ENCODE measurements at places on chromosomes 12 and 14.

DNA sequence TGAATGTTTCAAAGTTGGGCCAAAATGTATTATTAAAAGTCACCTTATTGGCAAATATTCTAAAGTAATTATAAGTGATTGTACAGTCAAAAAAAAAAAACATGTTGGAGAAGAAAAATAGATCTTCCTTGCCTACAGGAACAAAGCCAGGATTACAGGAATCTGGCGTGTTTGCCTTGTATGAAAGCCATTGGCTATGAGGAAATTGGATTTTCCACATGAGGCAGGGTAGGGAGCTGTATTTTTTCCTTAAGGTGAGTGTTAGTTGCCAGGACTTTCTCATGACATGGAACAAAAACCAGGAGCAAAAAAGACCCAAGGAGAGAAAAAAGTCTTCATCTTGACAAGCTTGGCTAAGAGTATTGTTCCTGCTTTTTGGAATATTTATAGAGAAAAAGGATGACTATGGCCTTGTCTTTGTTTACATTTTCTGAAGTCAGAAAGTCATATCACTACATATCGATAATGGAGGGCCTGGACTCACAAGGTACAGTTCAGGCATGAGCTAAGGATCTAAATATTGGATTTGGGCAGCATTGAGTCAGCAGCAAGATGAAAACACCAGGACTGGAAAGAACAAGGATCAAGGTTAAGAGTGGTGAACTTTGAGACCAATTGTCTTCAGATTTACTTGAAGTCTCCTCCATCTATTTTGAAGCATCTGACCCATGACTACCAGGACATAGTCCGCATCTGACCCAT, 68.4 kb upstream of the FLRT2 start:
- DNase-seq = no peak

DNA sequence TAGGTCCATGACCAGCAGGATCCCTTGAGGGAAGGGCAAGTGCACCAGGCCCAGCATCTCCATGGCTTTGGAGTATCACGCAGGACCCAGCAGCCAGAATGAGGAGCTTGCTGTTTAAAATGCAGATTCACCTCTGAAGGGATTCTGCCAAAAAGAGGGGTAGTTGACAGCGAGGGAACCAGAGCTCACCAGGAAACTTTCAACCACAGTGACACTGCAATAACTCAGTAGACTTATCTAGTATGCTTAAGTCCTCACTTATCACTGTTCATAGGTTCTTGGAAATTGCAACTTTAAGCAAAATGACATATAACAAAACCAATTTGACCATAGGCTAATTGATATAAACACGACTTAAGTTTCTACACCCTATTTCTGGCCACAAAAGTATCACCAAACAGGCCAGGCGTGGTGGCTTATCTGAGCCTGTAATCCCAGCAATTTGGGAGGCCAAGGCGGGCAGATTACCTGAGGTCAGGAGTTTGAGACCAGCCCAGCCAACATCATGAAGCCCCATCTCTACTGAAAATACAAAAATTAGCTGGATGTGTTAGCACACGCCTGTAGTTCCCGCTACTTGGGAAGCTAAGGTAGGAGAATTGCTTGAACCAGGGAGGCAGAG, 21.4 kb upstream of the CKAP4 start:
- DNase-seq = no peak

GRCh38 chr12:116358893-116359761, 81.6 kb upstream of the MED13L start:
- DNase-seq = peak; percentile 57

DNA sequence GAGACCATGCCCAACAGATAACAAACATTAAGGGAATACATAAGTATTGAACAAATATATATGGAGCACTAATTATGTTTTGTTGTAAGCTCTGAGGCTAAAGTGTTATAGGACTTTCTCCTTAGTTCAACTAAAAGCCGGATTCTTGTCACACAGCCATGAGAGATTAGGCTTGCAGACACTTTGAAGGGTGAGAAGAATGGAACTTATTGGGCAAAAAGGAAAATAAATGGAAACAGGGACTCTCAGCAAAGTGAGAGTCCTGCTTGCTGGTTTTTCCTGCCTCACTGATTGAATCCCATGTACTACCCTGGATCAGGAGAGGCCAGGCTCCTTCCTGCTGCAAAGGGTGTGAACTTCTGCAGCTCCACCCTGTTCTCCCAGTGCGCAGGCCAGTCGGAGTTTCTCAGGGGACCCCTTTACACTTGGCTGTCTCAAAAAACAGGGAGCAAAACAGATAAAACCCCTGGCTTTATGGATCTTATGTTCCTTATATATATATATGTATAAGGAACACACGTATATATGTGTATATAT, 77.1 kb upstream of the FUT8 start:
- no peak for DNase-seq

DNA sequence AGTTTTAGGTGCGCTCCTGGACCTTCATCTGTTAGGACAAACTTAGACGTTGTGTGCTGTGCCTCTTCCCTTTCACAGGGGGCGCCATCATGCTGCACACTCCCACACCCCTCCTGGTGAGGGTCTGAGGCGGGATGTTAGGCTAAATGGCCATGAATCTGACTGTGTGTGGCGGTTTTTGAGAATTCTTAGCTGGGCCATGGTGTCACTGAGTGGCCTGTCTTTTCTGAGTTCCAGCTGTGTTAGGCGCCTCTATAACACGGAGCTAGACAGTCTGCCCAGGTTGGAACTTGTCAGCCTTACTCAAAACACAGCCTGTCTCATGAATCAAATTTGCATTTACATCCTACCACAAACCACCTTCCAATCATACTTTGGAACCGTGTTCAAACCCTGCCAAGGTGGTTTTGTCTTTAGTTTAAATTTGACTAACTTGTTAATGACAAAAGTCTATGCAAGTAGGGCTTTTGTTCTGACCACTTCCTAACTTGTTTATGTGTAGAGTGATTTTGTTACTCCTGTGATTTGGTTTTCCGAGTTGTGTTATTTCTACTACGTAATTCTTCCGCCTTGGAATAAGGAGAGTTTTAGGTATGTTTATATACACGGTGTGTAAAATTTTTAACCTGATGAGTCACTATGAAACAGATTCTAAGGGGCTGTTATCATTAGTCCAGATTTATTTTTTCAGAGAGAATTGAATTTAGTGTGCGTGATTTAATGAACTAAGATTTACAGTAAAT, 19.6 kb downstream of the ACVR1B start:
- no peak for DNase-seq

DNA sequence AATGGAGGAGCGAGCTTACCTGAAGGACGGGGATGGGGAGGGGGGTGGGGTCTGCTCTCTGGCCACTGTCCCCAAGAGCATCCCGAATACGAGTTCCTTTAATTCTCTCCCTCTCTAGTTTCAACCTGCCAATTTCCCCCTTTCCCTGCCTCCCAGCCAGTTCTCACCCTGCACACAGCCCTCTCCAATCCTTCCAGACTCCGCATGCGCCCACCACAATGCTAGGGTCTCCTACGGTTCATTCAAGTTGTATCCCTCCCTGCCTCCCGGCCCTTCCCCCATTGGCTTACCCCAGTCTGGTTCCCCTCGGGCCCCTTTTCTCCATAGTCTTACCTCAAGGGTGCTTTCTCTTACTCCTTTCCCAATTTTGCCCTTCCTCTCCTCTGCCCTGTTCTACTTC, 708 bp upstream of the IGFBP6 start:
- DNase-seq = no peak

DNA sequence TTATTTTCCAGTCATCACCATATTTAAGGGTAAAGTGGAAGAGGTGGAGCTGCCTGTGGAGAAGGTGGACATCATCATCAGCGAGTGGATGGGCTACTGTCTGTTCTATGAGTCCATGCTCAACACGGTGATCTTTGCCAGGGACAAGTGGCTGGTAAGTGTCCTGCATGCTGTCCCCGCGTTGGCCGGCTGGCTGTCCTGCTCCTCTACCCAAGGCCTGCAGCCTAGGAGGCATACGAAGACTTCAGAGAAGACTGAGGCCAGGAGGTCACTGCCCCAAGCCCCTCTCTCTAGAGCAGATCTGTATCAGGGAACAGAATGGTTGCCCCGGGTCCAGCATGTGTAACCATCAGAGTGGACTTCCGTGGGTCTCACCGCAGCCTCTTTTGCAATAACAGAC, 77.7 kb downstream of the PRMT8 start:
- no peak for DNase-seq

- DNase-seq = no peak
Measured at GRCh38 chr14:75323571-75323970, 44.9 kb downstream of the FOS start.

GRCh38 chr12:76080017-76080728, 4.3 kb downstream of the NAP1L1 start:
- DNase-seq = peak; percentile 83

GRCh38 chr12:109461846-109462756, 15.0 kb downstream of the KCTD10 start:
- DNase-seq = no peak

- DNase-seq = no peak
Measured at GRCh38 chr12:5478081-5478706, 46.3 kb downstream of the NTF3 start.

GRCh38 chr12:104219908-104220404, 4.4 kb downstream of the TXNRD1 start:
- DNase-seq = no peak

GRCh38 chr12:26473291-26473690, 277.9 kb downstream of the SSPN start:
- DNase-seq = no peak

GRCh38 chr14:28308734-28309133, 457.9 kb upstream of the FOXG1 start:
- no peak for DNase-seq

GRCh38 chr12:24109381-24110039, 160.0 kb upstream of the SOX5 start:
- DNase-seq = peak; percentile 2

DNA sequence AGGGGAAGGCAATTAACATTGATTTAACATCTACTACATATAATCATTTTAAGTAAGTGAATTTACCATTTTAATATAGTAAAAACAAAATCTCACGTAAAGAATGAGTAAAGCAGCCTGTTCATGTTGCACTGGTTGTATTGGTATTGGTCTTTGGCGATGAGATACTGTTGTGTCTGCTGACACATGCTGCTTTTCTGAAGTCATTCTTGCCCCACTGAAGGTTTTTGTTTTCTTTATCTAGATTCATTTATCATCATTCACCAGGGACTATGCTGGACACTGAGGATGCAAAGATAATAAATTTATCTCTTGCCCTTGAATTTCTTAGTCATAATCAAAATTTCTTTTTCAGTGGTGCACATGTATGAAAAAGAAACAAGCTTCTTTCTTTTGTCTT, 246.2 kb upstream of the NPAS3 start:
- DNase-seq = no peak

DNA sequence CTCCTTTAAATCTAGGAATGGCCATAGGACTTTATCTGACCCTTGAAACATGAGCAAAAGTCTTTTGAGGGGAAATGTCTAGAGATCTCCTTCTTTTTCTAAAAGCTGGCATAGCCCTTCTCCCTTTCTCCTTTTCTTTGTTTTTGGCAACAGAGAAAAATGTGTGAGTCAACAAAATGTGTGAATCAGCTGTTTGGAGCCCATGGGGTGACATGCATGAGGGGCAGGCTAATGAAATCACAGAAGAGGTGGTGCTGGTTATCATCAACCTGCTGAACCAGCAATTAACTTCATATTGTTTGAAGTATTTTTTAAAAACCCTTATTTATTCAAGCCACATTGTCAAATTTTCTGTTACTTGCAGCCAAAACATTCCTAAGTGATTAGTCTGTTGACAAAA, 132.3 kb downstream of the CCDC59 start:
- no peak for DNase-seq

DNA sequence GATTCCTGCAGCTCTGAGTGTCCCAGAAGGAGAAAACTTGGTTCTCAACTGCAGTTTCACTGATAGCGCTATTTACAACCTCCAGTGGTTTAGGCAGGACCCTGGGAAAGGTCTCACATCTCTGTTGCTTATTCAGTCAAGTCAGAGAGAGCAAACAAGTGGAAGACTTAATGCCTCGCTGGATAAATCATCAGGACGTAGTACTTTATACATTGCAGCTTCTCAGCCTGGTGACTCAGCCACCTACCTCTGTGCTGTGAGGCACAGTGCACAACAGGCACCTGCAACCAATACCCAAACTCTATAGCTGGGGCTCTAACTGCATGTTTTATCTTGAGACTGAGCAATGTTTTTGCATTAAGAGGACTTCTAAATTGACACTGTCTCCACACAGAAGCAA, 379.2 kb upstream of the OR4E1 start:
- DNase-seq = no peak

- DNase-seq = no peak
Measured at GRCh38 chr12:68067762-68068376, 78.6 kb downstream of the IFNG-AS1 start.

All from NCI-H187 treated with DMSO at 0.1 percent for 48 hours (cell line).